HCEC 1CT (cell line): ENCODE measurements at places on chromosomes 4 and X.

DNA sequence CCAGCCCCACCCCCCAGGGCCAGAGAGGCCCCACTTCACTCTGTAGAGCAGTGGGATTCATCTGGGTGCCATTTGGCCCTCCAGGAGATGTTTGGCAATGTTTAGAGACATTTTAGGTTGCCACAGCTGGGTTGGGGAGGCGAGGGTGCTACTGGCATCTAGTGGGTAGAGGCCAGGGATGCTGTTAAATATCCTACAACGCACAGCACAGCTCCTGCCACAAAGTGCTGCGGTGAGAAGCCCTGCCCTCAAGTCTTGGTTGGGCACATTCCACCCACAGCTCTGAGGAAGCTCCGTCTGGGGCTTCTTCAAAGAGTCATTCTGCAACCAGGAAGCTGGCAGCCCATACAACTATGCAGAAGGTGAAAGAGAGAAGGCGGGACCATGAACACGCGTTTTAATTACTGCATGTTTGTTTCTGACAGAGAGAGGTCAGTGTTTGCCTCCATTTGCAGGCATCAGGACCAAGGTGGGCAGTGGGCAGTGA lies 48.1 kb upstream of the FAM9C start:
- DNase-seq, result no peak

DNA sequence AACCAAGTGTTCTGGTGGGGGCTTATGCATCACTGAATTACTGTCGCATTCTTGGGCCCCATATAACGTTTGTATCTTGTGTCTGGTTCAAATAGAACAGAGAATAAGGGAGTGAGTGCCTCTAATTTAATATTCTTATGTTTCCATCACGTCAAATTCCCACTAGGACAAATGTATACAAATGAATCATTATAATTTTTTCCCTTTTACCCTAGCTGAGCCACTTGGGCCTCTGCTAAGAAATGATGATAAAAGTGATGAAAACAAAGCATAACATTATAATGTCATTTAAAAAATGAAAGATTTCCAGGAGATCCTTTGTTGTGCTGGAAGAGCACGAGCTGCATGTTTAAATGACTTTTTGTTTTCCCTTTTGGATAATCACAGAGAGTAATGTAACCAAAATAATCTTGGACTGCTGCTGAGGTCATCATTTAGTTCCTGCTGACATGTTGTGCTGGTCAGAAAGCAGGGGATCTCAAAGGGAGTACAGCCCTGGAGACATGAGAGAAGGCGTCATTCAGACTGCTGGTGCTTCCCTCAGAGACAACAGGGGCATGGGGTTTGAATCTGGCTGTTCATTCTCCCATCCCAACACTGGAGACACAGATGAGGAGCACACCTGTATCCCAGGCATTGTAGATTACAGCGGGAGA lies 105.1 kb upstream of the SCOC start:
- no peak for DNase-seq

GRCh38 chr4:176432811-176433540 lies 113.2 kb downstream of the SPCS3 start:
- no peak for DNase-seq

DNA sequence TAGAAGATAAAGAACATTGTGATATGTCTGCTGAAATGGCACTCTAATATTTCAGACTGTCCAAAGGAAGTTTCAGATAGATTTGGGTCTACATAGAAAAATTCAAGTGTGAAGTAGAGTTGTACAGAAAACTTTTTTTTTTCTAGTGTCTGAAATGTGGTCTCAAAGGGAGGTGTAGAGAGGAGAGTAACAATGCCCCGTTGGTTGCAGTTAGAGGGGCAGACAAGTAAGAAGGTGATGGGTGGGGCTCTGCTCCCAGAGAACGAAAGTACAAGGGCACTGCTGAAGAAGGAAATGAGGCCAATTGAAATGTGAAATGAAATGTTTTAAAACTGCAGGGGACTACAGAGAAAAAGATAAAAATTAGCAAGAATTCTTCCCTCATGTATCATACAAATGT lies 177.8 kb downstream of the BANK1 start:
- no peak for DNase-seq

GRCh38 chr4:20629186-20630106 lies 70.8 kb upstream of the PACRGL start:
- no peak for DNase-seq

GRCh38 chr4:10320130-10320529 lies 137.1 kb downstream of the ZNF518B start:
- DNase-seq, result no peak

DNA sequence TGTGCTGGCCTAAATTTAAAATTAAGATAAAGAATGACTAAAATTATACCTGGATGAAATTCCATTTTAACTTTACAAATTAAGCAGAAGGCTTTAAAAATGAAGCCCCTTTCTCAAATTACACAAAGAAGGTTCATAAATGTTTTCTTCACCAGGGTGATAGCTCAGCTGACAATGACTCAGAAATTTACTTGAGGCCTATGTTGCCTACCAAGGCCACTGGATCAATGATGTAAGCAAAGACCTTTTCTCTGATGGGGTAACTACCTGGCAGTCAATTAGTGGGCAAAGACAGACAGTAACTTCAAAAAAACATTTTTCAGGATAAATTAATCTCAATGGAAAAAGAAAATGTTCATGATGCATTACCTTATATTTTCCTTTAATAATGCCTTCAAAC lies 23.9 kb upstream of the GPR34 start:
- no peak for DNase-seq

GRCh38 chrX:19350941-19351384 lies 7.2 kb downstream of the PDHA1 start:
- no peak for DNase-seq

GRCh38 chr4:5280828-5281227 lies 229.5 kb downstream of the STK32B start:
- no peak for DNase-seq

DNA sequence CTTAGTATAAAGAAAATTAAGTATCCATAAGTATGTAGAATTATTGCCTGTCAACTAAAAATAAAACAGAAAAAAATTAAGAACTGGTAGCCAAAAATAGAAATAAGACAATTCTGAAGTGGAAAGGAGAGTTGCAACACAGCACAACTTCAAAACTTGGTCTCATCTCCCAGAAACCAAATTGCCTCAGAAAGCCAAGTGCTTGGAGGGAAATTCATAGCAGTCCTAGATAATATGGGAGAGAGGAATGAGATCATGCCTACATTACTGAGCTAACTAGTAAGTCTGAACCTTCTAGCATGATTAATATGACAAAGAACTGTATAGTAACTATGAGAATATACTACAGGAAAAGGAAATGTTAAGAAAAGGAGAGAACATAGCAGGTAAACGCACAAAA lies 256.5 kb downstream of the LDB2 start:
- DNase-seq, result no peak

DNA sequence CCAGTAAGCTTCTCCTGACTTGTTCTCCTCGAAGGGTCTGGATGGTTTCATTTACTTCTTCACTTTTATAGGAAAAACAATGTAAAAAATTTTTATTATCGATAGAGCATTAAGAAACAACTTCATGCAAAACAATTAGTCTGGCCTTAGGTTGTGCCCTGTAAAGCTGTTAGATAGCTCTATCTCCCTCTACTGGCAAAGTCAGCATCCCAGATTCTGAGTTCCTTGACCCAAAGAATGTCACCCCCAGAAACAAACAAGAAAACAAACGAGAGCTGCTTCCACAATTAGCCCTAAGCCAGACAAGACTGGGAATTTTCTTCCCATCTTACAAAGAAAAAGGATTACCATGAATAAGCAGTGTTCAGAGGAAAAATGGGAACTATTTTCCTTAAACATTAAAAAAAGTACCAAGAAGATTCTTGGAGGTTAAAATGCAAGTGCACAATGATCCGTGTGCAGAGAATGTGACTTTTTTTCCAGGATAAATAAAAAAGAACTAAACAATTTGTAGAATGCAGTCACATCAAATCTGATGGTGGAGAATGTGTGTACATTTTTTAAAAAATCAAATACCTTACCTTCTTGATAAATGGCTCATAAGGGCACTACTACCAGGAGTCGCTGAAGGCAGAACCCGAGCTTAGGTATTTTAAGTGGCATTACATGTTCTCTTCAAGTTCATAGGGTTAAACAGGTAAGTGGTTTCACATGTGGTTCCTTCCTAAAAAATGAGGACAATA lies 293.2 kb downstream of the FBXO8 start:
- DNase-seq, result peak; percentile 56

- no peak for DNase-seq
Observed at GRCh38 chr4:182206266-182206665, 36.9 kb upstream of the TENM3 start.

- no peak for DNase-seq
Observed at GRCh38 chrX:28591542-28591941, 4.3 kb downstream of the IL1RAPL1 start.

DNA sequence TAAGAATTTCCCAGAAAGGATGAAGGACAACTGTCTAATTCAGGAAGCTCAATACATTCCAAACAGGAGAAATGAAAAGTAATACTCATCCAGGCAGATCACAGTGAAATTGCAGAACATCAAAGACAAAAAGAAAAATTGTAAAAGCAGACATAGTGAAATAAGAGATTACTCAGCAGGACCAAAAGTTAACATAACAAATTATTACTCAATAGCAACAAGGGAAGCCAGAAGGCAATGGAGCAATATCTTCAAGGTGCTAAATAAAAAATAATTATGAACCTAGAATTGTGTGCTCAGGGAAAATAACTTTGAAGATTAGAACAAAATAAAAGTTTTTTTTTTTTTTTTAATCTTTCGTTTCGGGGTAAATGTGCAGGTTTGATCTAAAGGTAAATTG lies 30.5 kb upstream of the ENPP6 start:
- no peak for DNase-seq

GRCh38 chrX:1521459-1521956 lies 15.5 kb downstream of the P2RY8 start:
- no peak for DNase-seq

GRCh38 chr4:154807042-154807630 lies 26.1 kb downstream of the RBM46 start:
- DNase-seq, result peak; percentile 37

DNA sequence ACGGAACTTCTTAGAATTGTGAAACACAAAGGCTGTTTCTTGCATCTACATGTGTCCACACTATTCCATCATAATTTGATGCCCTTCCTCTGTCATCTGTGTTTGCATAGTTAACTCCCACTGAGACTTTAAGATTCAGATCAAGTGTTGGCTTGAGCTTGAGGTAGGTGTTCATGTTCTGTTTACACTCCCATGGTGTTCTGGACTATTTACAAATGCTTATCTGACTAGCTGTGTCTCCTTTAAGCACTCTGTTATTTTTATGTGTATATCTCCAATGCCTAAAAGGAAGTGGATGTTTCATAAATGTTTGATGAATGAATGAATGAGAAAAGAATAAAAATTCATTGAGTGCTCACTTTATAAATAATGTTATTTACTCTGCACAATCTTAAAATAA lies 622.7 kb downstream of the RAB28 start:
- DNase-seq, result no peak

GRCh38 chr4:98150092-98150761 lies 7.0 kb upstream of the STPG2 start:
- DNase-seq, result peak; percentile 2

- DNase-seq, result no peak
Observed at GRCh38 chrX:17579026-17579425, 158.3 kb upstream of the SCML1 start.

DNA sequence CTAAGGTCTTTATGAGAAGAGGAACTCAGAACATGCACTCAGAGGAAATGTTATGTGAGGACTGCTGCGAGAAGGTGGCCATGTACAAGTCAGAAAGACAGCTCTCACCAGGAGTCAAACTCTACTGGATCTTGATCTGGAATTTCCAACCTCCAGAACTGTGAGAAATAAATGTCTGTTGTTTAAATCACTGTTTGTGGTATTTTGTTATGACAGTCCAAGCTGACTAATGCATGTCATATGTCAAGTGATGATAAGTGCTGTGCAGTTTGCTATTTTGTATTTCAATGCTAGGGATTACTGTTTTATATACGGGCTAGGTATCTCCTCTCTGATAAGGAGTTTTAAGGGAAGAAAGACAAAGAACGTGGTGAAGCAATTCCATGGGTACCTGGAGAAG lies 162.3 kb downstream of the CPEB2 start:
- DNase-seq, result peak; percentile 62

DNA sequence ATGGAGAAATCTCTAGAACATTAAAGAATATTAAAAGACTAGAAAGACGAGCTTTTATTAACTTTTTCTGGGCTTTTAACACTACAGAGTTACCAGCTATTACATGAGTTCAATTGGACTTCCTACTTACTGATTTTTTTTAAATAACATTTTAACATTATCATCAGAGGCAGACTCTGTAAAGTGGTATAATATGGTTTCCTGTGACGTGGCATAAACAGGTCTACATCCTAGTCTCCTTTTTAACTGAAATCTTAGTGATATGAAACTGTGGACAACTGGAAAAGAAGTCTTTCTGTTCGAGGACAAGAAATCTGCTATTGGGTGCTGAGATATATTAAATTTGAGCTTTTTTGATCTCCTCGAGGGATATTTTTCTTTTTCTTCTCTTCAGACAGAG lies 48.7 kb upstream of the ABCG2 start:
- no peak for DNase-seq

DNA sequence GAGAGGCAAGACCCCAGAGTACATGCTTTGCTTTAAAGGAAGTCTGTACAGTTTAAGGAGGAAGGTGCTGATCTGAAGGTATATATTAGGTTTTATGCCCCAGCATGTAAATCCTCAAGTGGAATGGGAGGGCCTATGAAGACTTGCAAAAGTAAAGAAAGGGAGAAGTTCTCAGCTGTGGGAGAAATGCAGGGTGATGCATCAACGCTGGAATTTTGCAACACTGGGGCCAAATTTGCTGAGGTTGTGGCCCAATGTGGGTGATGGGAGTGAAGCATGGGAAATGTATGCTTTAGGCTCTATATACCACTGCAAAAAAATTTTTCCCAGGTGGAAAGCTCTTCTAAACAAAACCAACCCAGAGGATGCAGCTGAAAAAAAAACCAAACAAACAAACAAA lies 33.8 kb upstream of the GPR174 start:
- DNase-seq, result no peak

- no peak for DNase-seq
Observed at GRCh38 chrX:65871671-65872311, 168.1 kb downstream of the VSIG4 start.

GRCh38 chrX:57977992-57978391 lies 67.7 kb upstream of the ZXDA start:
- no peak for DNase-seq

- DNase-seq, result no peak
Observed at GRCh38 chrX:5458300-5458842, 770.3 kb downstream of the NLGN4X start.

- no peak for DNase-seq
Observed at GRCh38 chr4:101287324-101287723, 60.0 kb downstream of the PPP3CA start.

GRCh38 chrX:138872537-138872936 lies 161.0 kb upstream of the FGF13 start:
- DNase-seq, result no peak

DNA sequence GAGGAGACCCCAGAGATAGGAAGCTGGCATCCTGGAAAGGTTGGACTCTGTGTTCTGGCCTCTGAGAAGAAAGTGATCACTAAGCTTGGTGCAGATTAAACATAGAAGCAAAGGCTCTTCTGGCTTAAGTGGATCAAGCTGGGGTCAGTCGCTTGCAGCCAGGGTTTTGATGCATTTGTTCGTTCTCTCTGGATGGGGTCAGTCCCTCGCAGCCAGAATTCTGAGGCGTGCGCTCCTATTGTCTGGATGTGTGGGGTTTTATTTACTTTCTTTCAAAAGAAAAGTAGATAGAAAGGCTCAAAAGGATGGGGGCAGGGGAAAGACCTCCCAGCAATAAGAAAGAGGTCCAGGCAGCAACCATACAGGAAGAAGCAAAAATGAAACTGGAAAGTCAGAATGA lies 152.6 kb downstream of the DHRSX start:
- DNase-seq, result no peak

- no peak for DNase-seq
Observed at GRCh38 chrX:108055546-108055945, 10.7 kb downstream of the VSIG1 start.

GRCh38 chrX:16305187-16305586 lies 137.9 kb downstream of the MAGEB17 start:
- DNase-seq, result no peak
